ENCODE measurements at places on chromosomes 16 and 17. TPM values are rescaled to one million over a fixed set of nuclear protein-coding genes. Genes with fewer than 3 reads are reported as not detected.

Gene CIAO2B
- 254 TPM for total RNA-seq

Gene CLDN6
- not detected for total RNA-seq

Gene TBC1D3H
- total RNA-seq = not detected

DNA sequence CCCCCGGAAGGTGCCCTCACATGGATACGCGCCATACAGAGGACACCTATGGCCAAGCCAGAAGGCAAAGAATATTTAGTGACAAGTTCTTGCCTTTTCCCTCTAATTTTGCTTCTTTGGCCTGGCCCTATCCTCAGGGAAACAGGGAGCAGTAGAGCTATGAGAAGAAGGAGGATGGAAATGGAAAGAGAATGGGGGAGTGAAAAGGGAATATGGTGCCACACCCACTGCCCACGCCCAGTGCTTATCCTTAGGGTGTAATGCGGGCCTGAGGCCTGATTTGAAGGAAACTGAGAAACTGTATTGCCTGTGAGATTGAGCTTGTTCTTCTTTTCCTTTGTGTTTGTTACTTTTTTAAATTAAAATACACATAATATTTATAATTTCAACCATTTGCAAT lies 255.1 kb downstream of the HS3ST3A1 start:
- peak; percentile 58 for DNase-seq

Gene KRT12
- not detected for total RNA-seq

DNA sequence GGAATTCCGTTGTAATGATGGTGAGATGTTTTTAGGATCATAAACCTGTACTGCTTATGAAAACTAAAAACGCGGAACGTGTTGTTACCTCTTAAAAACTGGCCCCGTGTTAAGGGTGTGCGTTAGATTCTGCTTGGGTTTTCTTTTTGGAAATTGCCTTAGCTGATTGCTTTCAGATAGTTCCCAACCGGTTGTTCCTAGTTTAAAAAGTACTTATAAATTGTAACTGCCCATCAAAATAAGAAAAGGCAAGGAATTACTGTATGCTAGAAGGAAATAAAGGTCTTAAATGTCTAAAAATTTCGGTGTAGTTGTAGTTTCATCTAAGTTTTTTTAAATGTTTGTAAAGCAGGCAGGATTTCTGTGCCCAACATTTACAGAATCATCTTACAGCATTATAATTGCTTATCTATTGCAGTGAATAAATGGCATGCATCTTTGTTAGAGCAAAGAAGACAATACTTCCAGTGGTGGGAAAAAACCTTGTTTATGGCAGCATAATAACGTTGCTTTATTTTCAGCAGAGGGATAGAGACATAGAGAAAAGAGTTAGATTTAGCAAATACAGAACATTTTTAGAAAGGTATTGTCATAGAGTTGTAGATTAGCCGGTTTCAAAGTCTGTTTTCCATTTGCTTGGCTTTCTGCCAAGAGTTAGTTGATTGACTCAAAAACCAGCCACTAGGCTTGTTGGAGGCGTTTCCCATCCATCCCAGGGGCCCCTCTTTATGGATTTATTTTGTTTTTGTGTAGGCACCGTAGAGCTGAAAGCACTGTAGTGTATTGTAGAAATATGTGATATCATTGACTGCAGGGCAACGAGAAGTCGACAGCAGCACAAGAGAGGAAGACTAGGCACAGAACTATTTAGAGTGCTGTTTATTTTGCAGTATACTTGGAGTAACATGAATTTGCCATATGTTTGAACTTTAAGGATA lies 1.7 kb downstream of the PPM1D start:
- DNase-seq = peak; percentile 71

Gene KRTAP4-9
- total RNA-seq = not detected

- peak; percentile 93 for DNase-seq
Observed at GRCh38 chr17:2090804-2091534, 36.1 kb downstream of the HIC1 start.

- no peak for DNase-seq
Observed at GRCh38 chr16:29310852-29311314, 95.6 kb downstream of the NPIPB11 start.

DNA sequence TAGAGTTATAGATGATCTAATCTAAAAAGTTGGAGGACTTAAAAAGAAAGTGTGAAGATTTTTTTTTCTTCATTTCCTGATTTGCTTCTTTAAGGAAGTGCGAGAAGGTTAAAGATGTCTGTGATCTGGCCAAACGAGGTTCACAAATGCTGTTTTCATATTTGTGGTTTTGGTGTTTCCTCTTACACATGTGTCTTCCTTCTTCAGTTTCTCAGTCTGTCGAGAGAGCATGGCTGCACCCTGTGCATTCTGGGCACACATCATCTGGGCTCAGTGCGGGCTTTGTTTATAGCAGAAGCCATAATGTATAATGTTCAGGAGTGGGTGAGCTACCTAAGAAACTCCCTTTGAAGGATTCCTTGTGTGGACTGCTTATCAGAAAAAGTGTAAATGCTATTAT lies 260.4 kb upstream of the TBX2 start:
- peak; percentile 80 for DNase-seq

Gene CASKIN1
- total RNA-seq = not detected

GRCh38 chr17:41029633-41030245 lies at the start of gene KRTAP1-4:
KRTAP1-4 (minus strand) TSS chr17:41030195; CDS start chr17:41030078, 117 bp downstream.
- DNase-seq = no peak

Gene SLC16A11
- 0.49 TPM for total RNA-seq

Gene CALB2
- total RNA-seq = 1.2 TPM

DNA sequence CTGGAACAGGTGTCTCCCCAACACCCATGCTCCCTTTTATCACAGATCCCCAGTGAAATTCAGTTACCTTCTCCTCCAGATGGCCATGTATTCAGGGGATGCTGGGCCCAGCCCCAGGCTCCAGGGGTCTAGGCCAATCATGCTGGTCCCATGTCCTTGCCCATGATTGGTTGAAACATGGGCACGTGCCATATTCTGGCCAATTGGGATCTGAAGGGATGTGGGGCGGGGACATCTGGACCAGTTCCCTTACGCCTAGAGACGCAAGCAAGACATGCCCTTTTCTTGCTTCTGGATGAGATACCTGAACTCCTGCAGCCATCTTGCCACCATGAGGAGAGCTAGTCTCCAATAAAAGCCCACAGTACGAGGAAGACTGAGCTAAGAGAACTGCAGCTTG lies 31.0 kb upstream of the ST6GALNAC1 start:
- no peak for DNase-seq

Gene TMEM100
- 2.1 TPM for total RNA-seq

Gene HAS3
- total RNA-seq = 0.72 TPM

- no peak for DNase-seq
Observed at GRCh38 chr16:52193441-52193840, 353.5 kb downstream of the TOX3 start.

DNA sequence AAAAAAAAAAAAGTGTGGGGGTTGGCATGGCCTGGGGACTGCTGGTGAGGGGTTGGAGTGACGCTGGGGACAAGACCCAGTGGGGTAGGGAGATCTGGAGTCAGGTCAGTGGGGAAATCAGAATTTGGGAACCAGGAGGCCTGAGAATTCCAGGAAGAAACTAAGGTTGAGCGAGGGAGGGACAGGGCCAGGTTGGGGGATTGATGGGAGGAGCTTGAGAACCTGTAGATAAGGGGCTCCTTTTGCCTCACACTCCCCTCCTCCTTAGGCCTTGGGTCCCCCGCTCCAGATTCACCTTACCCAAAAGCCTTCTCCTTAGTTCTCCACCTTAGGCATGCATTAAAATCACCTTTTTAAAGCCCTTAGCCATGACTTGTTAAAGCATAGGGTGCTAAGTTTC lies 8.3 kb upstream of the PYDC1 start:
- no peak for DNase-seq

All from RPMI7951 (cell line).